M059J (cell line): ENCODE measurements at places on chromosomes 2 and 18.

GRCh38 chr2:59938181-59938580, 615.3 kb downstream of the BCL11A start:
- no peak for DNase-seq

GRCh38 chr18:11544060-11544633, 65.2 kb upstream of the SLC35G4 start:
- no peak for DNase-seq

- no peak for DNase-seq
These were observed 222.4 kb downstream of the PIK3C3 start for GRCh38 chr18:42177390-42177789.

- DNase-seq = no peak
These were observed 140.4 kb upstream of the PIK3C3 start for GRCh38 chr18:41814651-41815050.

GRCh38 chr18:79950515-79951341, 725 bp downstream of the SLC66A2 start:
- peak; percentile 43 for DNase-seq

DNA sequence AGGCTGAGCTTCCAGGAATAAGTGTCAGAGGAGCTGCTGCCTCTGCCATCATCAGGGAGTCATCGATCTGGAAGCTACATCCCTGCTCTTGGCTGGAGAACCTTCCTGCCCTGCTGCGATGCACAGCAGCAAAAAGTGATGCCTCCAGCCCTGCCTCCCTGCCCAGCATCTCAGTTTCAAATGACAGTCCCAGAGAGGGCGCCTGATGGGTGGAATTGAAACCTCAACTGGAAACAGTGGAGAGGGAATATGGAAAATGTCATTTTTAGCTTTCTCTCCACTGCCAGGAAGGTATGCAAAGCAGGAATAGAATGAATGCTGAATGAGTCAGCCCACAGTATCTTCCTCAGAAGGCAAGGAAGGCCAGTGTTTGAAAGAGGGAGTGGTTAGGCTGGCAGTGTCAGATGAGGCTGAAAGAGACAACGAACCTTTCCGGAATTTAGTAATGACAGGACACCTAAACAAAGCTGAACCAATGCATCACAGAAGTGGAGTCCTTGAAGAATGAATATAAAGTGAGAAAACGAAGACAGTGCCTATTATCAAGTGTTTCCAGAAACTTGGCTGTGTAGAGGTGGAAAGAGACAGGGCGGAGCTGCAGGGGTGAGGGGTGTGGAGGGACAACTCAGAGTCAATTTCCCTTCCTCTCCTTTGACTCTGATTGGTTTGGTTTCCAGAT, 153.9 kb upstream of the NDUFV2 start:
- peak; percentile 94 for DNase-seq

- DNase-seq = no peak
These were observed 511.9 kb upstream of the NRP2 start for GRCh38 chr2:205170399-205170798.

GRCh38 chr18:75221397-75221796, 10.8 kb downstream of the TSHZ1 start:
- no peak for DNase-seq

DNA sequence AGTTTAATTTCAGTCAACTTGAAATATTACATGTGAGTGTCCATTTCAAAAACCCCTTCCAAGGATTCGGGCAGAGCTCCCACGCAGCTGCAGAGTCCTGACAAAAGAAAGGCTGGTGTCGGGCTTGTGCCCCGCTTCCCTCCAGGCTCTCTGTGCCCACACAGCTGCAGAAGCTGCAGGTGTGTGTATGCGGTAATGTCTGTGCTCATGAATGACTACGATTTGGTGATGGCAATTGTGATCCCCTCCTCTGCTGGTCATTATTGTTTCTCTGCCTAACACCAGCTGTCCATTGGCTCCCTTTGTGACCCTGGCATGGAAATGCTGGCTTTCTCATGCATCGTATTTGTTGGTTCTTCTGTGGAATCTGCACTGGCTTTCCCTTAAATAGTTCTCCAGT, 224.8 kb downstream of the NUP35 start:
- DNase-seq = peak; percentile 23

GRCh38 chr18:75010689-75011088, 198.2 kb downstream of the PTGR3 start:
- no peak for DNase-seq

DNA sequence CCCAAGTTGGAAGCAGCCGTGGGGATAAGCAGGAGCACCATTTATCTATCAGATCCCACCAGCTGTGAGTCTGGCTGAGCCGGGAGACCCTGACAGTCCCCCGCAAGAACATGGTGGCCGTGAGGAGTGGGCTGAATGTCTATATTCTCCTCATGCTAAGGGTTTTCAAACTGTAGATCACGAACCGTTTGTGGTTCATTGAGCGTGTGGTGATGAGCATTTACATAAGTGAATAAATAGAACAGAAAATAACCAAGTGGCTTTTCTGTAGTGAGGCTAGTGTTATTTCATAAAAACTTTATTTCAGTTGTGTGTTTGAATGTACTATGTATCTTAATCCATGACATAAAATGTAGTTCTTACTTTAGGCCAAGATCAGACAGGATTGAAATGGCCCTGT, 190.2 kb upstream of the APCDD1 start:
- no peak for DNase-seq

- no peak for DNase-seq
These were observed 333.6 kb upstream of the GYPC start for GRCh38 chr2:126322342-126322741.

DNA sequence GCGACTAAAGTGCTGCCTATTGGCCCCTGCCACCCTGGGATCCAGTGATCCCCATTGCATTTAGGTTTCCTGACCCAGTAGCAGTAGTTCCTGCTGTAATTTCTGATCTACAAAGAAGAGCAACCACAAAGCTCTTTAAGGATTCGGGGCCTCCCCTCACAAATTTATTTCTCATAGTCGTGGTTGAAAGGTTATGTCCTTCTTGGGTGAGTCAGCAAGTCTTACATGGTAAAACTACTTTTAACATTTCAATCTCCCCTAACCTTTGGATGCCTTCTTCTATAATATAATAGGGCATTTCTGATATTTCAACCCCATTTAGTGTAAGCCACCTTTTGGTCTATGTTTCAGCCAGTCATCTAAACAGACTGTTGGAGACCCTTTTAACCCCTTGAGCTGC, 14.9 kb downstream of the PIKFYVE start:
- peak; percentile 76 for DNase-seq

DNA sequence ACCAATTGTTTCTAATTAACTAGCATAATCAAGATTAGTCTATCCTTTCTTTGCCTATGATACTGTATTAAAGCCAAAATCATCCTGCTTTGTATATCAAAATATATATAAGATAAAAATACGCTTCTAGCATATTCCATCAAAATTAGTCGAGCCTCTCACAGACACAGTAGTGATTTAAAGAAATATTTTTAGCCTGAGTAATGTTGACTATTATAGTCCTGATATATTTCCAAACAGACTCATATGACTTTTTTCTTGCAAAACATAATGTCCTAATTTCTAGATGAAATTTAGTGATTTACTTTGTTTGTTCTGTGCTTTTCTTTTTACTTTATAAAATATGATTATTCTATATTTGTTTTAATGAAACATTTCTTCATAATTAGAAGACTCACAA, 30.9 kb downstream of the FAP start:
- no peak for DNase-seq

DNA sequence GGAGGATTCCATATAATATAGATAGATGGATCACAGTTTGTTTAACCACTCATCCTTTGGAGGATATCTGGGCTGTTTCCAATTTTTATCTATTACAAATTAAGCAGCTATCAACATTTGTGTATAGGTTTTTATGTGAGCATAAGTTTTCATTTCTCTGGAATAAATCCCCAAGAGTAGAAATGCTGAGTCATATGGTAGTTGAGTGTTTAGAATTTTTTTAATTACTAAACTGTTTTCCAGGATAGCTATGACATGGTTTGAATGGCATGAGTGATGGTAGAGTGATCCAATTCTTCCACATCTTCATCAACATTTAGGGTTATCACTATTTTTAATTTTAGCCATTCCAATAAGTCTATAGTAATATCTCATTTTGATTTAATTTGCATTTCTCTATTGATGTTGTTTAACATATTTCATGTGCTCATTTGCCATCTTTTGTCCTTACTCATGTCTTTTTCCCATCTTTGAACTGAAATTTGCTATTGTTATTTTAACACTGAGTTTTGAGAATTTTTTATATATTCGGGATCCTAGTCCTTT, 31.4 kb downstream of the ABCB11 start:
- peak; percentile 40 for DNase-seq

DNA sequence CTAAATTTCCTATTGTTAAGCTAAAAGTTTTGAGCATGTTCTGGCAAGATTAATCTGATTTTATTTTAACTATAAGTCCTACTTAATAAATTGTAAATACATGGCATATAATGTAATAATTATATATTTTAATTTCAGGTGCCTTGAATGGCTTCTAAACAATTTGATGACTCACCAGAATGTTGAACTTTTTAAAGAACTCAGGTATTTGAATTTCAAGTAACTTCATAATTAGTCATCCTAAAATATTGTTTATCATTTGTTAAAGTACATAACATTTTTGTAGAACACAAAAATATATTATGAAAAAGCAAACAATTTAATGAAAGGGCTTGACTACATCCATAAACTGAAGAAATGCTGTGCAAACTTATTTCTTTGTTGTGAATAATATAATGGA, 14.5 kb downstream of the GMCL1 start:
- DNase-seq = no peak

GRCh38 chr2:26424221-26424620, 22.5 kb downstream of the DRC1 start:
- DNase-seq = no peak

- no peak for DNase-seq
These were observed 8.6 kb downstream of the CHN1 start for GRCh38 chr2:174996622-174997021.

- DNase-seq = no peak
These were observed 136.9 kb downstream of the MYO3B start for GRCh38 chr2:170314744-170315447.

DNA sequence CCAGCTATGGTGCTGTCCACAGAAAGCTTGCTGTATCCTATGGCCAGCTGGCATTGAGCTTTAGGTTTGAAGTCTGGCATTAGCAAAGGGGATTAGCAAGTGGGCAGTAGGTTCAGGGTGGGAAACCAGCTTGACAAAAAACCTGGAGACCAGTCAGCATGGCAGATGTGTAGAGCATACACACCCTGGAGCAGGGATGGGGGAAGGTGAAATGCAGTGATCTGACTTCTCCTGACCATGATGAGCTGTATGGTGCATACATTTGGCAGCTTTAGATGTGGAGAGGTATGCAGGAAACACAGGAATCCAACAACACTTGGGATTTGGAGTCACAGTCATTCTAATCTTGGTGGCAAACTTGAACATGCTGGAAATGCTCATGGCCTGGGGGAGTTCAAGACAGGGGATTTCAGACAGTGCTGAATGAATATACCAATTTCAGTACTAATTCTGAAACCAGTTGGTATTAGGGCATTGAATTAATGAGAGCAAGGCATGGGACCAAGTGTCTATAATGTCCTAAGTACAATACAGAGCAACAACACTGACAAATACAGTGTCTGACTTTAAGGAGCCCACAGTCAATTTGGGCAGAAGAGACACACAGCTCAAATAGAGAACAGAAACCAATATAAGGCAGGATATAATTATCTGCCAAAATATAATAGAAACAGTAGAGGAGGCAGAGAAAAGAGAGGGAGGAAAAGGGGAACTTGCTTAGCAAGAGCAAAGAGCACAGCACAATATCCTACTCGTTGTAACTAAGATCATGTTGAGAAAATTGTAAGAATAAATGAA, 11.8 kb downstream of the ARHGAP15 start:
- no peak for DNase-seq

GRCh38 chr18:65516209-65516608, 234.6 kb upstream of the CDH7 start:
- DNase-seq = no peak

DNA sequence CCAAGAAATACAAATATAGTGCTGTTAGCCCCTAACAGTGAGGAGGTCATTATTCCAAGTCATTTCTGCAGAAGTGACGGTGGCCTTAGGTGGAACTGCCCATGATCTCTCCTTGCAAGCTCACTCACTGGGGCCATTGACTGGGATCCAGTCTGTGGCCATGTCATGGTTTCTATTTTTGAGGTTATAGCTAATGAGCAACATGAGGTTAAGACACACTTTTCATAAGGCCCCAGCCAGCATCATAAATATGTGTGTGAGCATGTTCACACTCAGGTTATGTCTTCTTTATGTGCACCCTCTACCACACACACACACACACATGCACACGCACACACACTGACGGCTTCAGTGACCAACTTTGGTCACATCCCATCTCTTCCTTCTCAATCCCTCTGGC, 484 bp downstream of the AFF3 start:
- DNase-seq = no peak

DNA sequence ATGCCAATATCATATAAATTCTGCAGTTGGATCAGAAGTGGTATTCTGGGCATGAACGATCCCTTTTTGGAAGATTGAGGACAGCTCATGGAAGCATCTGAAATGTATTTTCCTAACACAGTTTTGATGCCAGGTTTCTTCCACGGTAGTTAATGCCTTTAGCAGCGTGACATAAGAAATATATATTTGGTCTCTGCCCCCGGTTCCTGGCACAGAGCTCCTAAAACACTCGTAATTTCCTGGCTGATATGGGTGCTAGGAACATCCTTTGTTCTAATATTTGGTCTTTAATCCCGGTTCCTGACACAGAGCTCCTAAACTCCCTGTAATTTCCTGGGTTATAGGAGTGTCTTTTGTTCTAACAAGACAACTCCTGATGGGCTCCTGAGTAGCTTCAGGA, 8.2 kb upstream of the CABLES1 start:
- DNase-seq = no peak

- no peak for DNase-seq
These were observed 22.7 kb upstream of the NCK2 start for GRCh38 chr2:105721991-105722511.

GRCh38 chr18:23849141-23849540, 159.9 kb downstream of the LAMA3 start:
- peak; percentile 38 for DNase-seq

GRCh38 chr2:239484571-239485355, 83.9 kb upstream of the HDAC4 start:
- DNase-seq = no peak

- no peak for DNase-seq
These were observed 139.9 kb upstream of the PIEZO2 start for GRCh38 chr18:11289248-11289647.
